ENCODE measurements at places on chromosomes 1 and 21.

DNA sequence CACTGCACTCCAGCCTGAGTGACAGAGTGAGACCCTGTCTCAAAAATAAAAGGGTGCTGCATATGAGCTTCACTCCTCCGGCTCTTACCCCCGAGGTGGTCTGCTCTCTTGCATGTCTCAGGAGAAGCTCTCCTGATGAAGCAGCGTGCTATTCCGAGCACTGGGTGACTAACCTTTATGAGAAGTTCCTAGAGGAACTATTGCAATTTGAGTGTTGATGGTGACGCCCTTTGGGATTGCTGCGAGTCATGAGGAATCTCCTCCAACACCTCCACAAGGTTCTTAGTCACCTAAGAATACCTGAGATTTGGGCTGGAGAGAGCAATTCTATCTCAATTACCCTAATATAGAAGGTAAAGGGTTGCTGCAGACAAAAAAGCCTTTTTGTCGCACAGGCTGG, 40.8 kb upstream of the TINAGL1 start:
- no peak for DNase-seq

GRCh38 chr1:154730986-154731489, 123.1 kb upstream of the ADAR start:
- DNase-seq: no peak

GRCh38 chr21:35537604-35538003, 488.5 kb upstream of the RUNX1 start:
- no peak for DNase-seq

DNA sequence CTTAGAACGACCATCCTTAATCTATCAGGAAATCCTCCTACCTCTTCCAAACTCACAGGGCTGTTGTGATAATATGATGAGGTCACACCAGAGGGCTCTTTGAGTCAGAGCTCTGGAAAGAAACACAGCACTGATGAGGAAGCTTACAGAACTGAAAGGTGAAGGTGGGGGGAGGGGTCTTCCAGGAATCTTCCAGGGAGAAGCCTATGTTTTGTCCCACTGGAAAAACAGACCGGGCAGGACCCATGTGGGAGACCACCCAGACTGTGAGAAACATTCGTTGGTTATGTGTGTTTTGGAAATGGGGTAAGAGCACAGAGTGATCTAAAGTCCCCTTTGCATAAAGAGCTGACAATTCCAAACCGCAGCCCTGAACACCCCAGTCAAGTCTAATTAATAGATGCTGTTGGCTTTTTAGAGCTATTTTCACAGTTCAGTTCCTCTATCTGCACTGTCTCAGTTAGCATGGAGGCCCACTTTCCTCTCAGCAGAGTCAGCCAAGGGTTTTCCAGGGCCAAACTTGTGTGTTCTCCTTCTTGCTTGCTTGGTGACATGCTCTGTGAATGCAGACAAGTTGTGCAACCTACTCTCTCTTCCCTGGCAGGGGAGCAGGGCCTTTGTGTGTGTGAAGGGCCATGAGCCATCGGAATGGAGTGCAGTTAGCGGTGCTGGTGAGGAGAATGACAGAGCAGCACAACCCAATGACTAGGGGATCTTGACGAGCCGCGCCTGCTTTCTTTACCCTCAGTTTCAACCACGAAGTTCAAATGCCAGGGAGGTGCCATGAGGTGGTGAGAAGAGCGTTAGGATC, 12.3 kb downstream of the PHLDA3 start:
- DNase-seq: no peak

GRCh38 chr1:245859493-245860114, 647.5 kb downstream of the SMYD3 start:
- DNase-seq: no peak

DNA sequence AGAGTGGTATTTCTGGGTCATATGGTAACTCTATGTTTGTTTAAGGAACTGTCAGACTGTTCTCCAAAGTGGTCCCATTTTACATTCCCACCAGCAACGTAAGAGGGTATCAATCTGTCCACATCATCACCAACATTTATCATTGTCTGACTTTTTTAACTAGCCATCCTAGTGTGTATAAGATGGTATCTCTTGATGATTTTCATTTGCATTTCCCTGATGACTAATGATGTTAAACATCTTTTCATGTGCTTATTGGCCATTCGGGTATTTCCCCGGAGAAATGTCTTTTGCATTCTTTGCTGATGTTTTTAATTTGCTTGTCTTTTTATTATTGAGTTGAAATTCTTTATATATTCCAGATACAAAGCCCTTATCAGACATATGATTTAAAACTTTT, 370.1 kb upstream of the NR5A2 start:
- DNase-seq: no peak

- no peak for DNase-seq
These were observed 88.3 kb downstream of the COL24A1 start for GRCh38 chr1:86068271-86068721.

- DNase-seq: no peak
These were observed 18.4 kb upstream of the LY9 start for GRCh38 chr1:160777486-160778089.

DNA sequence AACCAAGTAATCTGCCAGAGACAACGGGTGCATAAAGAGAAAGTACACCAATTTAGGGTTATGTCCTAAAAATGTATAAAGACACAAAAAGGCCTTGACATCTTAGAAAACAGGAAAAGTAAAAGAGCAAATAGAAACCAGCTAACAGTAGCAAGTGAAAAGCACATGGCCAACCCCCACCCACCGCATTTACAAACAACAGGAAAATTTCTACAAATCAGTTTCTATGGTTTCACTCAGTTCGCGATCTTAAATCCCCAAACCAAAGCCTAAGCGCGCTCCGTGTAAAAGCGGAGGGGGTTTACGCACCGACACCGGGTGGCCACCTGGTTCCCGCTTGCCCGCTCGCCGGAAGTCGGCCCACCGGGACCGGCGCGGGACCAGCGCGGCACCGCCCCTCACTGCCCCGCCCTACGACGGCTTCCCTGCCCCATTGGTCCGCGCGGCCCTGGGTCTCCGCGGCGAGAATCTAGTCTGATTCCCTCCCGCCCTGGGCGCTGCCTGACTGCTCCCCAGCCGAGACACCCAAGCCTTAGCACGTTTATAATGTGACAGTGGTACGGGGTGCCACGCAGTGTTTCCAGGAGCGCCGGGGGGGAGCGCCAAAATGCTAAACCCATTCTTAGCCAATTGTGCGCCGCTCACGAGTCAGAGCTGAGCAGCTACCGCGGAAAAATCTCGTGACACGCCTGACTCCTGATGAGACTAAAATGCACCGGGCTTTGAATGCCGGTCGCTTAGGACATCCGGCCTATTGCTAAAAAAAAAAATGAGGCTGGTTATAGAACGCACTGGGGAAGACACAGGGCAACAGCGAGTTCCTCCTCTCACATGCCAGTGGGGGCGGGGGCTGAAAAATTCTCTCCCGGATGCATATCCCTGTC, at the start of gene GART:
Gene GART, minus strand, starts transcription at position 362 of the 884 bp plus-strand sequence. CDS start 2,802 bp downstream, outside the sequence.
- DNase-seq: peak; percentile 61

DNA sequence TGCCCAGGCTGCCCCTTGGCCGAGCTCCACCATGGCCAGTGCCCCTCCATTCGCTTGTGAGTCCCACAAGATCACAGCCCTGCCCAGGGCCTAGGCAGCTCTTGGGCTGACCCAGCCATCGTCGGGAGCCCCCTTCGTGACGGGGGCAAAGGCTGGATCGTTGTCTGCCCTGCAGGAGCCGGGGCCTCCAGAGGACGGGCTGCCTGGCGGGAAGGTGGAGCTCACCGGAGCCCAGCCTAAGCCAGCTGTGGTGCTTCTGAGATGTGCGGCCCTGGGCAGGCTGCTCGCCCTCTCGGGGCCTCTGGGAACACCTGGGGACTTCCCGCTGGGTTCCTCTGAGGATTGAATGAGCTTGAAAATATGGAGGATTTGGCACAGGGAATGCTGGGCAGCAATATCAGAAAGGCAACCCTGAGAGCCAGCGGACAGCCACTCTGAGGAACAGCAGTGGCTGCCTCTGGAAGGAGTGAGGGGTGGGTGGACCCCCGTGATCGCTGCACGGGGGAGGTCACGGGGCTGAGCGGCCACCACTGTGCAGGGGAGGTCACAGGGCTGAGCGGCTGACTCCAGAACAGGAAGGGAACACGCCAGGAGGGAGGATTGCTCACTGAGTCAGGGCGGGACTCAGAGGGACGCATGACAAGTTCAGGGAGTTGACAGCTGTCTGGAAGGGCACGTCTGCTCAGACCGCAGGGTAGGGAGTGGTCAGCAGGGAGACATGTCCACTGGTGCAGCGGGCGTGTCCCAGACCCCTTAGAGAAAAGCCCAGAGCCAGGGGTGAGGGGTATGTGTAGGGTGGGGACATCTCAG, 19.3 kb downstream of the TP73 start:
- no peak for DNase-seq

GRCh38 chr1:213066363-213066762, 15.3 kb downstream of the RPS6KC1 start:
- DNase-seq: no peak

DNA sequence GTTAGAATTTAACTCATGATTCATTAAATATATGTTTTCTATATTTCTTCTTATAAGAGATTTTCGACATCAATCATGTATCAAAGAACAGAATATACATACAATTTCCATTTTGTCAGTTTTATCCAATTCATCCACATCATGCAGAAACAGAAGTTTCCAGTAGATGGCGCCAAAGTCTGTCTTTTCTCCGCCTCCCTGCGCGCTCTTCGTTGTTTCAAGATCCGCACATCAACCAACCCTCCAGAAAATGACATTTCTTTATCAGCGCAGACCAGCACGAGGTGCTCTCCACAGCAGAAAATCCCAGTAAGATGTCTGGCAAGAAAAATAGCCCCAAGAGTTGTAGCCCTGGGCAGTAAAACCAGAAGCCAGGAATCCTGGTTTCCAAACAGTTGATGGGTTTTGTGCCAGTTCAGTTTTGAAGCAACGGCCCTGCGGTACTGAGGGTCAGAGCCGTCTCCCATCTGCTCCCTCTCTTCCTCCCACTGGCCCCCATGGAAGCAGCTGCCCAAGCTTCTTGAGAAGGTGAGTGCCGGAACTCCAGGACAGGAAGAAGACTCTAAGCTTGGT, 38.6 kb upstream of the GPR137B start:
- peak; percentile 55 for DNase-seq

- no peak for DNase-seq
These were observed 815.5 kb downstream of the BRINP3 start for GRCh38 chr1:189662190-189662589.
